AG04450 (cell line): ENCODE measurements at places on chromosomes 4 and X.

GRCh38 chr4:36255577-36255976 lies 11.3 kb upstream of the ARAP2 start:
- DNase-seq, result no peak

- no peak for DNase-seq
Measured at GRCh38 chrX:96729053-96729452, 44.4 kb downstream of the DIAPH2 start.

GRCh38 chr4:85414972-85415371 lies 60.0 kb upstream of the ARHGAP24 start:
- DNase-seq, result no peak

GRCh38 chr4:136198358-136198757 lies 1333.9 kb downstream of the PCDH18 start:
- DNase-seq, result no peak

- DNase-seq, result no peak
Measured at GRCh38 chr4:1122505-1122904, 9.1 kb upstream of the RNF212 start.

- no peak for DNase-seq
Measured at GRCh38 chrX:13996650-13997049, 33.0 kb downstream of the GEMIN8 start.
